ENCODE measurements at places on chromosomes 11 and 22. TPM values are rescaled to one million over a fixed set of nuclear protein-coding genes. Genes with fewer than 3 reads are reported as not detected.

DNA sequence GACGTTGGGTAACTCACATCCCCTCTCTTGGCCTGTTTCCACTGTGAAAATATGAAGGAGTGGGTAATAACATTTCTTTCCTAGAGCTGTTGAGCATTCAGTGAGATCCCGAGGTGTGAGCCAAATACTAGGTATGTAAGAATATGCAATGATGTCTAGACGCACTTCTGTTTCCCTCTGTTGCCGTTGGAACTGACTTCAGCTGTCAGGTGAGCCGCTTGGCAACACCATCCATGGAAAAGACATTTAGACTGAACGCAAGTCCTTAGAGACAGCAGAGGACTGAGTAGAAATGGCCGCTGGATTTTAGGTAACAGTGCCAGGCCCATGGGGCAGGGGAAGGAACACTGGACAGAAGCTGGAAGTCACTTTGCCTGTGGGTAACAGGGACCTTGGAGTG is 29.5 kb upstream of the SHANK2 start:
- DNase-seq, result no peak

The OSBPL5 gene
- total RNA-seq, result 85.7 TPM

The NAALAD2 gene
- not detected for total RNA-seq

DNA sequence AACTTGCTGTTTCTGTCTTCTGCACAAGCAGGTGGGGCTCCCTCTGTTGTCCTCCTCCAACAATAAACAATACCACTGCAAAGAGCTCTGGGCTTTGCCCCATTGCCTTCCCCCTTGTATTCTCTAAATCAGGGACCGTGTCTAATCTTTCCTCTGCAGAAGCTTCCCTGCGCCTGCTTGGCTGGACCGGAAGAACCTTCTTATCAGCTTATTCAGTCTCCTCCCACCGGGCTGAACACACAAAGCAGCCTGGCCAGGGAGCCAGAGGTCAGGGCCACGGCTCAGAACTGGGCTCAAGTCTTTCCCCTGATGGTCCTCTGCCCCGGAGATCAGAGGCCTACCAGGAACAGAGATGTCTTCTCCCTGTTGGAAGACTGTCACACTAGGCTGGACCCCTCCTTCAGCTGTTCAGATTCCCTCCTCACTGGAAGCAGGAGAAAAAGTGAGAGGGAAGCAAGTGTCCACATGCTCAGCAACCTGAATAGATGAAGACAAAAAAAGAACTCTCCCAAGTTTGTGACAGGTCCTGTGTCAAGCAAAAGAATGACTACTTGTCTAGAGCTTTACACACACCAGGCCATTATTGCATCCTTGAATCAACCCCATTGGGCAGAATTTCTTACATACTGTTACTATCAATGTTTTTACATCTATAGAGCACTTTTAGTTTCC is 63.7 kb downstream of the RAB30 start:
- no peak for DNase-seq

DNA sequence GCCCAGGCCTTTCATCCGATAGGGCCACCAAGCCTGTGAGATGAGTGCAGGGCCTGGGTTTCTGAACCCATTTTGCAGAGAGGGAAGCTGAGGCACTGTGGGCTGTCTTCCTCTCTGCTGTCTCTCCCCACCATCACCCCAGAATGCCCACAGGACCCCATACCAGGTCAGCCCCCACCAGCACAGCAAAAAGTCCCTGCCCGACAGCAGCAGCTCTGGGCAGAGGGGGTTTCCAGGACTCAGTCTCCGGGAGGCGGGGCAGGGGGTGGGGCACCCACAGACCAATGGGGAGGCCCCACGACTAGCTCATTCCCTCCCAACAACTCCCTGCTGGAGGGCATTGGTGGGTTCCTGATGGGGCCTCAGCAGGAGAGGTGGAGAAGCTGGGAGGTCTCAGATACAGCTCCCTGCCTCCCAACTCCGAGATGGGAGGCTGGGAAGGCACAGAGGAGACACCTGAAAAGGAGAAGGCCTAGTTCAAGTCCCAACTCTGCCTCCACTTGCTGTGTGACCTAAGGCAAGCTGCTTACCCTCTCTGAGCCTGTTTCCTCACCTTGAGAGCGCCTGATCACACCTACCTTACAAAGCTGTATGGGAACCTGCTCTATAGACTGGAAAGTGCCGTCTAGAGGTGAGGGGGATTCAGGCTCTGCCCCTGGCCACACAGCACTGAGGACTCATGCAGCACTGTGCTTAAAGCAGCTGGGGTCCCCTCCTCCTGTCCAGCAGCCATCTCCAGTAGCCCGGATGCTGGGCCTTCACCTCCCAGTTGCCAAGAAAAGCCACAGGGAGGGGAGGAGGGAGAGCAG is 3.5 kb downstream of the CBX7 start:
- no peak for DNase-seq

DNA sequence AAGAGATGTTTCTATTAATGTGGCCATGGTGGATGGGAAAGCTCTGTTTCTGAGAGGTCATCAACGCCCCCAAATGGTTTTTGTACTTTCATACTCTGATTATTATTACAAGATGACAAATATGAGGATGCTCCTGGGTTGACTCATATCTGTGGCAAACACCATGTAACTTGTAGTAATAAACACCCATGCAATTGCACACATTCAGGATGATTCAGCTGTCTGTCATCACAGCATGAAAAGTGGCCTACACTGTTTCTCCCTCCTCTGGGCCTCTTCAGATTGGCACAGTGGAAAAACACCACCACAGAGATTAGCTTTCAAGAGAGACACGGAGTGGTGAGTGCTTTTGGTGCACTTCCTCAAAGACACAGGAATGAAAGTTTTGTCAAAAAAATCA is 85.4 kb downstream of the MTNR1B start:
- peak; percentile 98 for DNase-seq

DNA sequence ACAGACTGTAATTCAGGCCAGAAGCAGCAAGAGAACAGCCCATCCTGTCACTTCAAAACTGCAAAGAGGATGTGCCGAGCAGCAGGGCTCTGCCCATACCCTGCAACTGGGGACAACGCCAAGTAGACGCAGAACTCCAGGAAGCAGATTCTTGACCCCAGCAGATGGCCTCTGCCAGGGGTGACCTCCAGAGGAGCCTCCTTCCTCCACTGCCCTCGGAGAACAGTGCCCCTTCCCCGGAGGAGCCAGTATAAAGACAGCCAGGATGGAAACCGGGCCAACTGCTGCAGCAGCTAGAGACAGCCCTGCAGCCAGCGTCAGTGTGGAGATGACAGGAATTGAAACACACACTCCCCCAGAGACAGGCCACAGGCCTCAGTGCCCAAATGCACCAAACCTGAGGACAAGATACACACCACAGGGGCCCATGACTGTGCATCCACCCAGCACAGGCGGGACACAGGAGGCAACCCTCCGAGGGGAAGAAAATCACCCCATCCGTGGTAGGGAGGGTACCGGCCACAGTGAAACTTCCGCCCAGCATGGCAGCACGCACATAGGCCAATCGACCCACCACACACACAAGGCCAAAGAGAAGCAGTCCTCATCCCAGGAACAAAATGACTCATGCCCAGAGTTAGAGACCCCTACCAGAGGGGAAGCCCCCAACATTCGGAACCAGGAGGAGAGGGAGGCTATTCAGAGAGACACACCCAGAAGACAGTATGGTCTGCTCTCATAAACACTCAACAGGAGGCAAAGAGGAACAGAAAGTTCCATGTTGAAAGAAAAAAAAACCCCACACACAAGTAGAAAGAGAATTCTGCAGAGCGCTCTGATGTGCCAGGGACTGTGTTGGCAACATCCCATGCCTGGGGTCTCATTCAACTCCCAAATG is 5.6 kb downstream of the AHNAK start:
- no peak for DNase-seq

DNA sequence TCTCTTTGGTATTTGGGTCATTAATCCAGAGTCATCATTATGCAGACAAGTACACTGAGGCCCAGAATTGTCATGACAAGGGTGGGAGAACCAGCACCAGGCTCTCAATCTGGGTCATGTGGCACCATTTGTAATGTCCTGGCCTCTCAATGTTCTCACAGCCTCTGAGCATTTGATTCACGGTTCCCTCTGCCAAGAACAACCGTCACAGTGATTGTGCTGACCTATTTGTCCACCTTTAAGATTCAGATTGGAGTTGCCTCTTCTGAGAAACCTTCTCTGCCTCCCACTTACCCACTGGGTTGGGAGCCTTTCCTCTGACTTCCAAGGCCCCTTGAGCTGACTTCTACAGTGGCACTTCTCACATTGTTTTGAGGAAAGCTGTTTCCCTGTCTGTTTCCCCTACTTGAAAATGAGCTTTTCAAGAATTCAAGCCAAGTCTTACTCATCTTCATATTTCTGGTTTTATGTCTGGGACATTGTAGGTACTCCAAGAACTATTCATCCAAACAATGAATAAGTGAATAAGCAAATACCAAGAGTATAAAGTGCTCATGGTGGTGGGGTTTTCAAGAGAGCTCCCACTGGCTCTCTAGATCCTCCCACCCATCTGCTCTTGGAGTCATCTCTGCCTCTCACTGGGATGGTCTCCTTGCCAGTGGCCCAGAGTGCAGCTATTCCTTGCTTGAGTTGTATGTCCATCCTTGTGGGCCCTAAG is 126.4 kb upstream of the E2F8 start:
- peak; percentile 33 for DNase-seq

The FAT3 gene
- 0.02 TPM for total RNA-seq

GRCh38 chr11:125305345-125305744 is 140.8 kb downstream of the PKNOX2 start:
- DNase-seq, result no peak

- peak; percentile 63 for DNase-seq
Measured at GRCh38 chr11:12803086-12803826, 129.0 kb downstream of the TEAD1 start.

GRCh38 chr11:46534711-46535110 is 59.1 kb downstream of the AMBRA1 start:
- DNase-seq, result no peak

- DNase-seq, result no peak
Measured at GRCh38 chr11:61918251-61918937, 1.0 kb upstream of the RAB3IL1 start.

The SEPTIN3 gene
- total RNA-seq, result 0.29 TPM

The OVOL1 gene
- not detected for total RNA-seq

The DERL3 gene
- not detected for total RNA-seq

DNA sequence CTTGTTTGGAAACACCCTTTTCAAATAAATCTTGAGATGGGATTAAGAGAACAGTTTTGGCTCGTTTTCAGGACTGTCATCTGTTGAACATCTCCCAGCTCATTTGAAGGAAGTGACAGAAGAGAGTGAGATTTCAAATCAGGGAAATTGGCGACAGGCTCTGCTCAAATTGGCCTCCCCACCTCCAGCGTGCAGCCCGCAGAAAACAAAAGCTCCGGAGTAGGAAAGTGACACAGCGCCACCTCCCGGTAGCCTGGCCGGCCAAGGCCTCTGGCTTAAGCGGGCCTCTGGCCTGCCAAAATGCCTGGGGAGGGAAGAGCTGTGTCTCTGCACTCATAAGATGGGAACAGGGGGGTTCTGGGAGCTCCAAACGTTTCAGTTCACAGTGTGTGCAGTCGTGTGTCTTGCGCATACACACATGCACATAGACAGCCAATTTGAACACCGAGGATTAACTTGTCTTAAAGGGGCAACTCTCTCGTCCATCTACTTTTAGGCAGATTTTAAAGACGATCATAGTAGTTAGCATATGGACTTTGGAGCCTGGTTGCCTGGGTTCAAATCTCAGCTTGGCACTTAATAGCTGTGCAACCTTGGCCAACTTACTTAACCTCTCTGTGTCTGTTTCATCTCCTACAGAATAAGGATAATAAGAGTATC is 132.7 kb upstream of the RCN1 start:
- peak; percentile 50 for DNase-seq

- peak; percentile 70 for DNase-seq
Measured at GRCh38 chr11:73931039-73931645, 19.7 kb upstream of the DNAJB13 start.

GRCh38 chr11:63417174-63417852 is 47.7 kb downstream of the SLC22A9 start:
- DNase-seq, result no peak

The C11orf42 gene
- total RNA-seq, result not detected

- no peak for DNase-seq
Measured at GRCh38 chr22:21994881-21995444, 12.4 kb upstream of the TOP3B start.

DNA sequence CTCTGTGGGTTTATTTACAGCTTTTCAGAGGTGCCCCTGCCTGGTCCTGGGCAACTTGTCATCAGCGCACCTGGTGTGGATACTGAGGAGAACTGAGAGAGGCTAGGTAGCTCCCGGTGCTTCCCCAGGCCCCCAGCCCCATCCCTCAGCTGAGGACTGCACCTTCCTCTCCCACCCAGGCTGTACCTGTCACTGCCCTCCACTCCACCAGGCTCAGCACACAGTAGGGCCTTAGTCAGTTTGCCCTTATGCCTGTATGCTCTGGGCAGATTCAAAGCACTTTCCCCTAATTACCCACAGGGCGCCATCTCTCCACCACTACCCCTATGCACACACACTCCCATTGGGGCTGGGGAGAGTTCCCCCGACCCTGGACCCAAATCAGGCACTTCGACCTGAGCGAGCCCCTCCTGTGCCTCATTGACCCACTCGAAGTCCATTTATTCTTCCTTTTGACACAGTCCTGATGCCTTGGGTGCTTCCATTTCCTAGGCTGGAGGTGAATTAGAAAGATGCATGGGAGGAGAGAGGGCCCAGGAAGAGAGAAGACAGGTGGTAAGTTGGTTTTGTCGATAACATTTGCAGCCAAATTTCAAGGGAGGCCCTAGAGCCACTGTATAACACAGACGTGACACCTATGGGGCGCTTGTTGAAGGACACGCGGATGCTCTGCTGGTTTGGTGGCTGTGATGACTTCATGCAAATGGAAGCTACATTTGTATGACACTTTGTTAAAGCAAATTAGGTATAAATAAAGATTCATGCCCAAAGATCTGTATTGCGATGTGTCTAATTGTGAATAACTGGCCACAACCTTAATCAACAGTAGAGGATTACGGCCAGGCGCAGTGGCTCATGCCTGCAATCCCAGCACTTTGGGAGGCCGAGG is 13.8 kb upstream of the PICK1 start:
- no peak for DNase-seq

GRCh38 chr11:126164781-126165180 is 46.7 kb downstream of the RPUSD4 start:
- no peak for DNase-seq

DNA sequence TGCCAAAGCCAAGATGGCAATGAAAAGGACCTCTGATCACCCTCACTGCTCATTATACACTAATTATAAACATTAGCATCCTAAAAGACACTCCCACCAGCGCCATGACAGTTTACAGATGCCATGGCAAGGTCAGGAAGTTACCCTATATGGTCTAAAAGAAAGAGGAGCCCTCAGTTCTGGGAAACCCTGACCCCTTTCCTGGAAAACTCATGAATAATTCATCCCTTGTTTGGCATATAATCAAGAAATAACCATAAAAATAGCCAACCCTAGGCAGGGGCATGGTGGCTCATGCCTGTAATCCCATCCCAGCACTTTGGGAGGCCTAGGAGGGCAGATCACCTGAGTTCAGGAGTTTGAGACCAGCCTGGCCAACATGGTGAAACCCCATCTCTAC is 12.7 kb upstream of the CAPN5 start:
- DNase-seq, result no peak

The HTR3A gene
- total RNA-seq, result not detected
